Vagina (tissue), 2 donors: ENCODE measurements at places on chromosomes 16 and 17.

- DNase-seq, result no peak
Observed at GRCh38 chr17:30950669-30951399, 20.0 kb upstream of the RNF135 start.

DNA sequence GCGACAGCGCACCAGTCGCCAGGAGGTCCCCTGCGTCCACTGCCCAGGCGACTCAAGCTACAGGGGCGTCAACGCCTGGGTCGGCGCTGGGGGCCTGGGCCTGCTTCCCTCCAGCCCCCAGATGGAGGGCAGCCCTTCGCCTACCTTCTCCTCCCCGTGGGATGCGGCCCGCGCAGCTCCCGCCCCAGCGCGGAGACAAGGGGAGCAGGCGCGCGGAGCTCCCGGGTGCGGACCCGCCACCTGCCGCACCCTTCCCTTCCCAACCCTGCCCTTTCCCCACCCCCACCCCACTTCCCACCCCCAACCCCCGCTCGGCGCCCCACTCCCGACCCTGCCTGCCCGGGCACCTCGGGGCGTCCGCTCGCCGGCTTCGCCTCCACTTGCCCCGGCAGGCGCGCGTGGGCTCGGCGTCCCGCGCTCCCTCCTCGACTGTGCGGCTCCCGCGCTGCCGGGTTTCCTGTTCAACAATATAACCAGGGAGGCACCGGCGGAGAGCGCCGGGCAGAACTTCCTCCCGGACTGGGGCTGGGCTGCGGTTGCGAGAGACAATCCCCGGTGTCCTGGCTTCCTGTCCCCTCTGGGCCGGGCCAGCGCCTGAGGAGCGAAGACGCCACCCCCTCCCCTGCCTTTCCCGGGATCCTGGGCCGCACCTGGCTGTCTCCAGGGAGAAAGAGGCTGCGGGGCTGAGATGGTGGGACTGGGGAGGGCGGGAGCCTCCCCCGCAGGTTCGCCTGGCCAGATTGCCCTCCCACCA, at the start of gene ARHGAP27:
ARHGAP27 (minus strand) TSS at position 466 of the 754 bp plus-strand sequence. CDS start 2,591 bp downstream, outside the sequence.
- no peak for DNase-seq

GRCh38 chr17:17015230-17015629, 27.0 kb upstream of the MPRIP start:
- DNase-seq, result no peak

- DNase-seq, result no peak
Observed at GRCh38 chr16:56364865-56365264, 60.5 kb downstream of the AMFR start.

- DNase-seq, result no peak
Observed at GRCh38 chr17:6259899-6260298, 175.0 kb downstream of the AIPL1 start.

DNA sequence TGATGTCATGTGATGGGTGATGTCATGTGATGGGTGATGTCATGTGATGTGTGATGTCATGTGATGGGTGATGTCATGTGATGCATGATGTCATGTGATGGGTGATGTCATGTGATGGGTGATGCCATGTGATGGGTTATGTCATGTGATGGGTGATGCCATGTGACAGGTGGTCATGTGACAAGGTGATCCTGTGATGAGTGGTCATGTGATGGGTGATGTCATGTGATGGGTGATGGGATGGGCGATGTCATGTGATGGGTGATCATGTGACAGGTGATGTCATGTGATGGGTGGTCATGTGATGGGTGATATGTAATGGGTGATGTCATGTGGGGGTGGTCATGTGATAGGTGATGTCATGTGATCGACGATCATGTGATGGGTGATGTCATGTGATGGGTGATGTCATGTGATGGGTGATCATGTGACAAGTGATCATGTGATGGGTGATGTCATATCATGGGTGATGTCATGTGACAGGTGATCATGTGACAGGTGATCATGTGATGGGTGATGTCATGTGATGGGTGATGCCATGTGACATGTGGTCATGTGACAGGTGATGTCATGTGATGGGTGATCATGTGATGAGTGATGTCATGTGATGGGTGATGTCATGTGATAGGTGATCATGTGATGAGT, 17.2 kb downstream of the CD300LB start:
- no peak for DNase-seq

DNA sequence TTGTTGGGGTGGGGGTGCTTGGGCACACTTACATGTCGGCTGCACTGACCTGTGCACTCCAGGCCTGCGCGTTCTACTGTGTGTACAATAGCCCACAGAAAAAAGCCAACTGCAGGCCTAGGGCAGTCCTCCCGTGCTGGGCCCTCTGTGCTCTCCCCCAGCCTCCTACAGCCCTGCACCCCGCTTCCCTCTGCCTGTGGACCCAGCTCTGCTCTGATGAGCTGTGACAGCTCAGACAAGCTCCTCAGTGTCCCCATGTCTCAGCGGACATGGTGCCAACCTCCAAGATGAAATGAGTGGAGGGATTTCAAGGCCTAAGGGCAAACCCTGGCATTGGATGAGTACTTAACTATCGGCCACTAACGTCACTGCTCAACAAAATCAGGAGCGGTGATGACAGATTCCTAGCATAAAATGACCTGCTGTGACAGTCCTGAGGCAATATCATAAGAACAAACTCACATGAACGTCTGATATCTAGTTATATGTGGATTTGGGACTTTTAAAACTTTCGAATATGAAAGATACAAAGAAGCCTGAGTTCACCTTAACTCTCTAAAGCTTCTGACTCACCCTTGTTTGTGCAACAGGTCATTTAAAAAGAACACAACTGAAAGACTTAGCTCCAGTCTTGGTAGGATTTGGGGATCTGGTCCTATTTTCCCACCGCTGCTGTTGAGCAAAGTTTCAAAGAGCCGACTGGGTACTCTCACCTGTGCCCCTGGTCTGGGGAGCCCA, 34.7 kb downstream of the CCDC57 start:
- no peak for DNase-seq

DNA sequence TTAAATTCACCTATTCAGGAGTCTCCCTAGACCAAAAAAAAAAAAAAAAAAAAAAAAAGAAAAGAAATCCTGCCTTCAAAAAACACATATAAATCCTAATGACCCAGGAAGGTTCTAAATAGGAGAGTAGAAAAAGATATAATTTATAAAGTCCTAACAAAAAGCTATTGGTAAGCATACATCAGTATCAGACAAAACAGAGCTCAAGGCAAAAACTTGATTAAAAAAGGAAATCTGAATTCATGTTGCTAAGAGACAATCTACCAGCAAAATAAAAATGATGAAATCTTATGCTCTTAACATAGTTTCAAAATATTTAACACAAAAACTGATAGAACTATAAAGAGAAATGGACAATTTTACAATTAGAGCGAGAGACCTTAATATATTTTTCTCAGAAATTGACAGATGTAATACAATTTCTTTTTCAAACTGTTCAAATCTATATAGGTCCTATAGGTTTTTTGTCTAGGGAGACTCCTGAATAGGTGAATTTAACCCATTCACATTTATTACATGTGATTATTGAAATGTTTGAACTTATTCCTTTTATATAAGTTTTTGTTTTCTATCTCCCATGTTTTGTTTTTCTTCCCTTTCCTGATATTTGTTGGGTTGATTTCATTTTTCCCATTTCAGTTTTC, 57.0 kb downstream of the NT5M start:
- no peak for DNase-seq

GRCh38 chr16:20016234-20016633, 57.5 kb downstream of the GPR139 start:
- no peak for DNase-seq

GRCh38 chr17:34347063-34347462, 9.2 kb upstream of the CCL13 start:
- no peak for DNase-seq

GRCh38 chr16:85003725-85004586, 7.4 kb downstream of the ZDHHC7 start:
- no peak for DNase-seq

DNA sequence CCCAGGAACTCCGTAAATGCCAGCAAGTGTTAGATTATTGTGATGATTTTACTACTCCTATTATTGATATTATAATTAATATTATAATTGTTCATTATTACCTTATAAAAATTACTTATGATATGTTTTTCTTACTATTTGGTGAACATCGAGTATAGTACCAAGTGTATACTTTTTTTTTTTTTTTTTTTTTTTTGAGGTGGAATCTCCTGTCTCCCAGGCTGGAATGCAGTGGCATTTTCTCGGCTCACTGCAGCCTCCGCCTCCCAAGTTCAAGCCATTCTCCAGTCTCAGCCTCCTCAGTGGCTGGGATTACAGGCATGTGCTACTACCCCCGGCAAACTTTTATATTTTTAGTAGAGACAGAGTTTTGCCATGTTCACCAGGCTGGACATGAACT, 347.0 kb downstream of the WWOX start:
- no peak for DNase-seq

GRCh38 chr17:30519166-30519565, 42.0 kb downstream of the GOSR1 start:
- DNase-seq, result no peak

DNA sequence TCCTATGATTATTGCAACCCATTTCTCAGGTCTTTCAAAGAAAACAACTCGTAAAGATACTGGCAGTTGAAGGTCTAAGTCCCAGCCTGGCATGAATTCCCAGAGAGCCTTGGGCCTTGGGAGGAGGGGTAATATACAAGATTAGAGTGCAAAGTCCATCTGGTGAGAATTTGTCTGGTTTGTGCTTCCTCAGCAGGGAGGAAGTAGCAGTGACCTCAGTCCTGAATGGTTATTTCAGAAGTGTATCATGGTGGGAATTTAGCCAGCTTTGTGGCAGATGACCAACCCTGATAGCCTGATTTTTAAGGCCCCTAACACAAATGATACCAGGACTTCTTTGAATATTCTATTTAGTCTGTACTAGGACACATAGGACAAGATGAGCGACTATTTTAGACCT, 151.2 kb upstream of the TBX2 start:
- no peak for DNase-seq

- no peak for DNase-seq
Observed at GRCh38 chr16:83343935-83344366, 463.8 kb upstream of the HSBP1 start.

DNA sequence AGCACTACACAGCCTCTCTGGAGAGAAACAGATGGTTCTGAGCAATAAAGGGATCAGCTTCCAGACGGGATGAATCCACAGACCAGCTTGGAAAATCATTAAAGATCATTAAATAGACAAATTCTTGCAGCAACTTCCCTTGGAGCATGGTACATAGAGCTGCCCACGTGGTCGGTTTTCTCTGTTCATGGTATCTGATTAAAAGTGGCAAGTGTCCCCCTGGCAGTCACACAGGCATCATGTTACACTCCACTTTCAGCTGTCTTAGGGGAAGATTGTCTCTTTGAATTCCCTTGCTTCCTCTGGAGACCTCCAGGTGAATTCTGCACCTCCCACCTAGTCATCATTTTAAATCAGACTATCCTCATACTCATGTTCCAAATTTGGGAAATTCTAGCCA, 92.2 kb upstream of the CACNG3 start:
- DNase-seq, result no peak

DNA sequence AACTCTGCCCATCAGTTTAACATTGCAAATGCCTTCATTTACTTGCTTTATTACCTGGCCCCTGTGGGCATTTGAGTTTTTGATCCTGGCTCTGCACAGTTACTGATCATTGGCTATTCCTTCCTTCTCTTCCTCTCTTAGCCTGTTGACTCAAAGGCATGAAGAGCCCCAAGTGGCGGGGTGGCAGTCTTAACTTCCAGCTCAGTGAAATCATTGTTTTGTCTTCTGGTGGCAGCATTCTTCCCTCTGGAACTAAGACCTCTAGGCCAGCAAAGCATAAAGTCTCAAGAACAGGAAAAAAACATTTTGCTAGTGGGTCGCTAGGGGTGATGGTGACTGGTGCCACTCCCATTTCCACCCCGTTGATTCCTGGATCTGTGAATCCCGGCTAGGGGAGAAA, 52.3 kb upstream of the MRTFB start:
- no peak for DNase-seq

GRCh38 chr17:72725433-72726068, 366.9 kb downstream of the SLC39A11 start:
- no peak for DNase-seq

DNA sequence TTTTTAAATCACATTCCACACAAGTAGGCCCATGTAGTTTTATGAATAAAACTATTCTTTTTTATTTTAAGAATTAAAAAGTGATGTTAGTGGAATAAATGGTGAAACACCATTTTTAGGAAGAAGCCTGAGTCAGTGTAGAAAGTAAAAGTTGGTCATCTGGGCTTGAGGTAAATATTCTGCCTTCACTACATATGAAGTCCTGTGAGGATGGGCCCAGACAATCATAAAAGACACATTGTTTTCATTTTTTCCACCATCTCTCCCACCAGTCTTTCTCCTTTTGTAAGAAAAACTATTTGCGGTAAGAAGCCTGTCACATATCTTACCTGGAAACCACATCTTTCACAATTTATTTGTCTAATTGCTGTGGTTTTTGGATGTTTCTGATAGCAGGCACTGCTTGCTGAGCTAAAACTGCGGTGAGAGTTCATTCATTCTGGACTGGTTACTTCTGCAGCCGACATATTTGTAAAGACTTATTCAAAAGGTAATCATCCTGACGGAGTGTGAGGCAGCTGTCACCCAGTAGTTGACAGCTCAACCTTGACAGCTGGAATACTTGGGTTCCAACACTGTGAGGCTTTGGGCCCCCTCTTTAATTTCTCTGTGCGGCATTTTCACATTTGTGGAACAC, 10.6 kb upstream of the RFFL start:
- DNase-seq, result no peak

GRCh38 chr17:68432086-68432864, 25.0 kb downstream of the WIPI1 start:
- peak; percentile 70 for DNase-seq

GRCh38 chr17:48484850-48485249, 46.0 kb downstream of the HOXB1 start:
- DNase-seq, result no peak

DNA sequence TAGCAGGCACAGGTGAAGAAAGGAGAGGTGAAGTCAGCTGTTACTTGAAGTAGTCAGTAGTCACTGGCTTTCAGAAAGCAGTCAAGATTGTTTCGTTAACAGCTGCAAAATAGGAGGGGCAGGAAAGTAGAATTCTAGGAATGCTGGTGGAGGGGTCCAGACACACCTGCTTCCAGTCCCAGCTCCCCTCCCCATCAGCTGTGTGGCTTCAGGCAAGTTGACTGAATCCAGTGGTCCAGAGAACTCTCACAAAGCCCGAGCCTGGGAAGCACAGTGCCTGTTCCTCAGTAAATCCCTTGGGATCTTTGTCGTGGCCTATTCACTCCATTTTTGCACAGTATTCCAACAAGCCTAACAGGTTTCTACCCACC, 4.6 kb upstream of the SOCS1 start:
- DNase-seq, result no peak
